Hematopoietic multipotent progenitor cell (in vitro differentiated cells): ENCODE measurements at places on chromosomes 7 and 10.

GRCh38 chr10:129843131-129843541 lies 120.9 kb downstream of the EBF3 start:
- DNase-seq = no peak

DNA sequence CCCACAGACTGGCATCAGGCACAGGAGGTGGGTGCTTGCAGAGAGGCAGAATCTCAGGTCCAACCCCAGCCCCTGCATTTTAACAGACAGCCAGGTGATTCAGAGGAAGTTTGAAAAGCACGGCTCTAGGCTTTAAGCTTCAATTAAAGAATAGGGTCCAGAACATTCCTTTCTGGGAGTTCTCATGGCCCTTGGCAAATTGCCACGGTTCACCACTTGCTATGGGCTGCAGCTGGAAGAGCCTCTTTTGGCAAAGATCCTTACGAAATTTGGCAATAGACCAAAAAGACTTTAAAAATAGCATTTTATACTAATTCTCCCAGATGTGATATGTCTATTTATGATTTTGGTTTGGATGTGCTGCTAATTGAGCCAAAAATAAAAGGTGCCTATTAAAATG lies 148.1 kb downstream of the ITGA8 start:
- no peak for DNase-seq

- no peak for DNase-seq
Observed at GRCh38 chr7:45147858-45148652, 9.5 kb upstream of the RAMP3 start.

DNA sequence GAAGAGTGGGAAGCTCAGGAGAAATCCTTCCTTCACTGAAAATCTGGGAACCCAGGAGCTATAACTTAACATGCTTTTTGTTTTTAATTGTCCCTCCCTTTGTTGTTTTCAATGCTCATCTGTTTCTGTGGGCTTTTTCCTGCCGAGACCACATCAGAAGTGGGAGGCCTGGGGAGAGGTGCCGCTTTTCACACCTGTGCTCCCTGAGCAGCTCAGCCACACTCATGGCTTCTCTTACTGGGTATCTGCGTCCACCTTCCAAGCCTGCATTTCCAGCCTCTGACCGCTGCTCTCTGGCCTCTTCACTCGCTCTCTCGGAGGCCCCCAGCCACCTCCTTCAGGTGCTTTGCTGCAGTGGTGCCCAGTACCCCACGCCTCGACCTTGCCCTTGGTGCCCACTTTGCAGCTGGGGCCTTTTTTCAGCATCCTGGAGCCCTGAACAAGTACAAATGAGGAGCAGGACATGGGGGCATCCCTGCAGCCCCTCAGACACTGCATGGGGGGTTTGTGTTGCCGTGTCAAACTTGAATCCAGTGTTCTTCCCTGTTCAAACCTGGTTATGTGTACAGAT lies 9.9 kb downstream of the C7orf57 start:
- no peak for DNase-seq

- DNase-seq = no peak
Observed at GRCh38 chr7:66183700-66184099, 21.4 kb upstream of the TPST1 start.

- no peak for DNase-seq
Observed at GRCh38 chr10:131689954-131690757, 210.7 kb upstream of the PPP2R2D start.

GRCh38 chr7:20407585-20408466 lies 77.1 kb downstream of the ITGB8 start:
- no peak for DNase-seq

- DNase-seq = no peak
Observed at GRCh38 chr10:93991596-93992284, 2.0 kb upstream of the PLCE1 start.

- no peak for DNase-seq
Observed at GRCh38 chr10:43069211-43069515, 7.7 kb upstream of the RET start.

DNA sequence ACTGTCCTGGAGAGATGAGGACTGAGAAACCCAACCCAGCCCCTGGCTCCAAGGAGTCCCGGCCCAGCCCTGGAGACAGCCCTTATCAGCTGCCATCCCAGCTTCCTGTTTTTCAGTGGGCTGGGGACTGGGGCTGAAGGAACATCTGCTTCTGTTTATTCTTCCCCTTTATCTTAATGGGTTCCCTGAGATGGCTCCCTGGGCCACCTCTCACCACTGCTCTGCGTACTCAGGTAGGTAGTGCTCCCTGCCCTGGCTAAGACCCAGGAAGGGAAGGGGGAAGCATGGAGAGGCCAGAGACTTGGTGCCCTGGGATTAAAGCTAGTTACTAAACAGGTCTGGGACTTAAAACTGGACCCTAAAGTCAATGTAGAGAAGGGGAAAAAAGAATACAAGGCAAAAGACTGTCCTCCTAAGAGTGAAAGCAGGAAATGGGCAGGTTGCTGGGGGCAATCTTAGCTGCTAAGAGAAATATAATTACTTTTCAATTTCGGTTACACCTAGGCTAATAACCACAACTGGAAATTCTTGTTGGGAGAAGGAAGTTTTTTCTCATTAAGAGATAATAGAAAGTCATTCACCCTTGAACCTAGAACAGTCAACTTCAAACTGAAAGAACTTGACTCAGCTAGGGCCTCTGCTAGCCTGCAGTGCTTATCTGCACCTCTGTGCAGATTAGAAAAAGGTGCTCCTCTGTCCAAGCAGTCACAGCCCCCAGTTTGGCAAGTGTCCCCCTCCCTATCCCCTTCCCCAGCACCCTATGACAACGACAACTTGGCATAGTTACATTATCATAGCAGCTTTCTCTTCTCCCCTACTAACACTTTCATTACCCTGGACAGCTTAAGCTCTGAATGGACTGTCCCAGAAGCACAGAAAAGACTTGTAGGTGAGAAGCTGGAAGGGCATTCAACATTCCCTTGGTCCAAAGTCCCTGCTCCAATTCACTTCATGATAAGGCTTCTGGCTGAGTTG lies 65.6 kb upstream of the KDM7A start:
- peak; percentile 88 for DNase-seq

DNA sequence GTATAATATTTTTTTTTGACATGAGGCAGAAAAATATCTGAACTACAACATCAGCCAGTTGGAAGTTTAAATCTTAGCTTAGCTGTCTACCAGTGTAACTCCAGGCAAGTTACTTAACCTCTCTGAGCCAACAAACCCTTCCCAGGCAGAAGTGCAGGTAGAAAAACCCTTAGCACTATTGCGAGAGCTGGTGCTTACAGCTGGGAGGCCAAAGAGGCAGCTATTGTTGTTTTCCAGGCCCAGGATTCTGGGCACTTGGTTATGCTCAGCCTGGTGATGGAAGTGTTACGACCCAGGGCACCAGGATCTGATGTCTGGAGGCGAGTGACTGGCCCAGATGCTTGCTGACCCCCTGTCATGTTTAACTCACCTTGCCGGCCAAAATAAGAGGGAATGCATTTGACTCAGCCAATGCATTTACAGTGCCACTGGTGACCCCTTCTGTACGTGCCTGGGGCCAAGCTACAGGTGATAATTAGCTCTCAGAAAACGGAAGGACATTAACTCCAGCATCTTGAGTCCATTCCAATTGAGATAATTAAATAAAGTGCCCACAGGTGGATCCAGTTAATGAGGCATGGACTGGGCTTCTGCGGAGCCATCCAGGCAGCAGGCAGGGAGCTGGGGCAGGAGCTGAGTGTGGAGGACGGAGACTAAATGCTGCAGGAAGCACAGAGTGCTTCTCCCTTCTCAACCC lies 126.5 kb upstream of the HABP2 start:
- DNase-seq = no peak

DNA sequence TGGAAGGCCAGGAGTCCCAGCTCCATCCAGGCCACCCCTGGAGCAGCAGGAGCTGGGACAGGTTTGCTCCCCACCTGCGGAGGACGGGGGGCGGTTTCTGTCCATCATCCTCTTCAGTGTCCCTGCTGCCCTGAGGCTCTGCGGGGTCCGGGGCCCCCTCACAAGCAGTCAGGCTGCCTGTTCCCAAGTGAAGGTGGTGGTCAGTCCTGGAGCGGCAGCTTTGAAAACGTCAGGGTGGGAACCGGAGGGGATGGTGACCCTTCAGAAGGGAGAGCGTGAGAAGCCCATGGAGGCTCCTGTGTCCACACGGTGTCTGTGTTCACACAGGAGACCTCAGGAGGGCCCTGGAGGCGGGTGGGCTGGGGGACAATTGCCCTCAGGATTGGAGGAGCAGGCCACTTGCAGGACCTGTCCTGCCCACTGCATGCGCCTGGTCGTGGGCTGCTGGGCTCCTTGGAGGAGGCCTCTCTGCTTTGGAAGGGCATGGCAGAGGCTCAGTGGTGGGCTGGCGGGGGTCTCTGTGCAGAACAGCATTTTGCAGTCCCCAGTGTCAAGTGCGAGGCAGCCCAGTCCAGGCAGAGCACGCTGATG lies 49.3 kb upstream of the INPP5A start:
- no peak for DNase-seq

GRCh38 chr10:57579926-57580325 lies 687.8 kb downstream of the IPMK start:
- no peak for DNase-seq

DNA sequence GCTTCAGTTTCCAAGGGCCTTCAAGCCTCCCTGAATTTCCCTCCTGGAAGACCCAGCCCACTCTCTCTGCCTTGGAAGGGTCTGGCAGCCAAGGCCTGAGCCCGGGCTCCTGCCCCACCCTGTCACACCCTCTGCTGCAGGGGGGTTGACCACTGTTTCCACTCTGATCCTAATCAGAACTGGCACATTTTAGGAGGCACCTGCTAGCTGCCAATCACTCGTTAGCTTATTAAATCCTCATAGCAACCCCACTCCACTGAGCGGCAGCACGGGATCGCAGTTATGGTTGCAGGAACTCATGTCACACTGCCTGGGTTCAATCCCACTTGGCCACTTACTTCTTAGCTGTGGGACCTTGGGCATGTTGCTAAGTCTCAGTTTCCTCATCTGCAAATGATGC lies 12.9 kb downstream of the HSPB1 start:
- DNase-seq = no peak

DNA sequence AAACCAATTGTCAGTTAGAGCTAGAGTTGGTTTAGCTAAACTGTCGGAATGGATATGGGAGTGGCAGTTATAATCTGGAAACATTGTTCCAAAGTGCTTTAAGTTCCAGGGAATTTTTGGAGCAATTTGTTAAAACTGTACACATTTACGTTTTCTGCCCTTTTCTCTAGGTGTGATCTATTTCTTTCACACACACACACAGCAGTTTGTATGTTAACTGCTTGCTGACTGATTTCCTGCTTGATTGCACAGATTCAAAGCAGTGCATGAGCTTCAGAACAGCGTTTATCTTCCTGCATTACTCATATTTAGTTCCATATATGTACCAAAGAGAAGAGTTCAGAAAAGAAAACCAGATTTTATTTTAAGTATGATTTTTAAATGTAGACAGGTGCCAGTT lies 57.9 kb downstream of the MGMT start:
- DNase-seq = no peak

DNA sequence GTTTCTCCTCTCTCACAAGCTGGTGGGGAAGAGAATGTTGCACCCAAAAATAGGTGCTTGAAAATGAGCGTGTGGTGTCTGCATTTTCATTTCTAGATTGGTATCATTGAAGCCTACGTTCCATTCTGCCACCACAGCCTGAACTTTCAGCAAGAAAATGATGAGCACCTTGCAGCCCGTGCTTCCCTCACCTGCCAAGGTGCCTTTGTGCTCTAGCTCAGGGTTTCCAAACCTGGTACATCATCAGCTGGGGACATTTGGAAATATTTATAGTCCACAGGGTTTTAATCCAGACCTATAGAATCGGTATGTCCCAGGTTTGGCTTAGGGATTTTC lies 701.2 kb downstream of the AUTS2 start:
- DNase-seq = no peak

GRCh38 chr7:7110706-7111105 lies 71.6 kb upstream of the C1GALT1 start:
- no peak for DNase-seq

GRCh38 chr10:3881622-3882021 lies 96.6 kb upstream of the KLF6 start:
- no peak for DNase-seq

DNA sequence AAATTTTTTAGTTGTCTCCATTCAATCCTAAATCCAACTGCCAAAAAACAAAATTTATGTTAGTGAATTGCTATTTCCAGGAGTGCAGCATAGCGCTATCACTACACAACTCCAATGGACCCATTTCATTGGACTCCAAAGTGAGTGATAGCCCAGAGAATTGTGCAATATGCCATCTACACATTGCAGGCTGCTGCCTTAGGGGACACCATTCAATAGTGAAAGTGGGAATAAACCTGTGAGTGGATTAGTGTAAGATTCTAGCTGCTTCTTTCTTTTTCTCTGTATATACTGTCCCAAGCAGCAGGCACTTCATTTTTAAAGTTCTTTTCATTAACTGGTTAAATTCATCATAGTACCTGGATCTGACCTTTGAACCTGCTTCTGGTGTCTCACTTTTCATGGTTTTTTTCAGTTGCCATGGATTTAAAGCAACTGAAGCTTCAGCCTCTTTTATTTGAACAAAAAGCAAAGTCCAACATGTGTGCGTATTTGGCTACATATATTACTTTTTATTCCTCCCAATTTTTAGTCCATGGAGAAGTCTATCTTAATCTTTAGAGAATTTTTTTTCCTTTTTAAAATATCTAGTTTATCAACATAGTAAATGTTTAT lies 97.3 kb downstream of the DGKB start:
- DNase-seq = no peak

GRCh38 chr7:86664486-86664885 lies 20.8 kb downstream of the GRM3 start:
- no peak for DNase-seq

DNA sequence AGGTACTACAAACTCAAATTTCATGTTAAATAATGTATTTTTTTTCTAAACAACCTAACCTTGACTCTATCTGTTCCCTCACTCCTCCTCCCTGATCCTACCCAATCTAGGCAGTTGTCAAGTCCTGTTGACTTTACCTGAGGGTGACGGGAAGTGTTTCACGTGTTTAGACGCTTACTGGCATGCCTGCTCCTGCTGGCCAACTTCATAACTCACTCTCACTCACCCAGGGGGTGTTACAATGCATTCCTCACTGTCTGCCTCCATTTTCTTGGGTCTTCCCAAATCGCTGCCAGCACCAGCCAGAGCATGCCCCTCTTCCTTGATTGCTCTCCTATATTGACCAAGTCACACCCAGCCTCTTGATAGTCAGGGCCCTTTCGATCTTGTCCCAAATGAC lies 28.3 kb downstream of the CRCP start:
- no peak for DNase-seq

- no peak for DNase-seq
Observed at GRCh38 chr10:71747039-71747531, 26.2 kb downstream of the VSIR start.

DNA sequence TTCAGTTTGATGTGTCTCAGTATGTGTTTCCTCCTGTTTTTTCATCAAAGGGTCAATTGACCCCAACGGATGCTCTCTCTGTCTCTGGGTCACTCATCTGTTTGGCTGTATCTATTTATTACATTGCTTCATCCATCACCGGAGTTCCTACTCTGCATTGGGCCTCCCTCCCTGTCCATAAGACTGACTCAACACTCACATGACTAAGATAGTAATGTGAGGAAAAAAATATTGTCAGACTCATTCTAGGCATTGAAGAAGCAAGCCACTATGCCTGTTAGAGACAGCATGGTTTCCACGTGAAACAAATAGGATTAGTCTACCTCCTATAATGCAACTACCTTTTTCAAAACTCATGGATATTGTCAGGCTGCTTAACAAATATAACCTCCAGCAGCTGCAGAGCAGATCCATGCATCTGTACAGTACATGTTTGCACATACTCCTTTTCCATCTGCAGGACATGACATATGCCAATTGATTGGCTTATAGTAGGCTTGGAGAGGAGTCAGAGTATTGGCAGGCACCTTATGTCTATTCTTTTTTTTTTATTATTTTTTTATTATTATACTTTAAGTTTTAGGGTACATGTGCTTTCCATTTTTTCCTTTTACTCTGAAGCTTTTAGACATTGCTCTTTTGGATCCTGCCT lies 275.2 kb downstream of the LRRTM3 start:
- no peak for DNase-seq
